ENCODE measurements at places on chromosomes 3 and 15. TPM values are rescaled to one million over a fixed set of nuclear protein-coding genes. Genes with fewer than 3 reads are reported as not detected.

DNA sequence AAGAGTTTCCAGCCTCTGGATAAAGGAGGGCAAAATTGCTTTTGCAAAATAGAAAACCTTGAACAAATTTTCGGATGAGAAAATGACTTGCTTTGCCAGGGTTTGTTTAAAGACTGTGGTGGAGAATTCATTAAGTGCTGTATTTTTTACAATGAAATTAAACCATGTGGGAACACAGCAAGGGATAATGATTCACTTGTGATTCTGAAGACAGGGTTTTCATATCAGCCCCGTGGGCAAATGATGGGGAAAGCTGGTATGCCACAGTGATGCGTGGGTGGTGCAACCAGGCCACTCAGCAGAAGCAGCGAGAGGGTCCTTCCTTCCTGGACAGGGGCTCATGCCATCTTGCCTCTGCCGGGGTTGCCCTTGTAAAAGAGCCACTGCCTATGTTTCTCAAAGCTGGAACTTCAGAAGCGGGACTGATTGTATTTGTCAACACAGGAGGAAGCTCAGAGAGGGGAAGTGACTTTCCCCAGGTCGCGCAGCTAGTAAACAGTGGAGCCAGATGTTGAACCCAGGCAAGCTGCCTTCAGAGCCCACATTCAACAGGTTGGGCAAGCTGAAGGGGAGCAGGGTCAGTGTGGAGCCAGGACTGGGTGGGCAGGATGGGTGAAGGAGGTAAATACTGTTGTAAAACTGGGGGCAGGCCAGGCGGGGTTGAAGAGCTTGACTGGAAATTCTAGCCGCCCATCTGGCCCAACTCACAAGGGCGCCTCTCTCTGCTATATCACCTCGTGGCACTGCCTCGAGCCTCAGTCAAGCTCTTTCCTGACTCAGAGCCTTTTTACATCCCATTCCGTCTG, 79.1 kb downstream of the TOP2B start:
- peaks cover 21% of the 10 kb centered on the region for H3K4me1 ChIP-seq
- H3K27me3 ChIP-seq: no peaks in the 10 kb centered on the region
- DNase-seq: peak; percentile 91

The KBTBD12 gene
- total RNA-seq: 3.8 TPM

DNA sequence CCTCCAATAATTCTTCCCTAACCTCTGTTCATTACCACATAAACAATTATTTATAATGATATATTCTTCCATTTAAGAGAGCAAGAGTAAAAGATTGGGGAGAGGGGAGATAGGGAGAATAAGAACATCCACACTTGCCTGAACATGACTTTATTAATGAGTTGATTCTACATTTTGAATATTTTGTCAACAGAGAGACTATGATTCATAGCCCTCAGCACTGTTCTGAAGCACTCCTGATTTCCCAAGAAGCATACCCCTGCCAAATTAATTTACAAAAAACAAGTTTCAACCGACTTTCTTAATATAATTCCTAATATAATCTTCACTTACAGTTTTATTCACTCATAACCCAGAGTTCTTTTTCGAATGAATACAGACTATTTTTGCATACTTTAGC, 828.8 kb downstream of the ROBO2 start:
- no peak overlapping the region for H3K4me3 ChIP-seq
- no peak for DNase-seq
- H3K4me1 ChIP-seq: no peaks in the 10 kb centered on the region
- no peak overlapping the region for H3K27ac ChIP-seq
- H3K27me3 ChIP-seq: no peaks in the 10 kb centered on the region

The FGD5 gene
- 15.9 TPM for total RNA-seq

GRCh38 chr3:106839576-106840280, 537.5 kb upstream of the CCDC54 start:
- peaks cover 11% of the 10 kb centered on the region for H3K4me1 ChIP-seq
- no peak overlapping the region for H3K4me3 ChIP-seq
- no peaks in the 10 kb centered on the region for H3K27me3 ChIP-seq
- H3K36me3 ChIP-seq: no peaks in the 10 kb centered on the region
- H3K27ac ChIP-seq: no peak overlapping the region

- H3K27ac ChIP-seq: no peak overlapping the region
- H3K27me3 ChIP-seq: no peaks in the 10 kb centered on the region
- no peak for DNase-seq
- H3K4me1 ChIP-seq: peaks cover 5% of the 10 kb centered on the region
- no peaks in the 10 kb centered on the region for H3K36me3 ChIP-seq
Measured at GRCh38 chr3:65587650-65588439, 450.9 kb downstream of the MAGI1 start.

DNA sequence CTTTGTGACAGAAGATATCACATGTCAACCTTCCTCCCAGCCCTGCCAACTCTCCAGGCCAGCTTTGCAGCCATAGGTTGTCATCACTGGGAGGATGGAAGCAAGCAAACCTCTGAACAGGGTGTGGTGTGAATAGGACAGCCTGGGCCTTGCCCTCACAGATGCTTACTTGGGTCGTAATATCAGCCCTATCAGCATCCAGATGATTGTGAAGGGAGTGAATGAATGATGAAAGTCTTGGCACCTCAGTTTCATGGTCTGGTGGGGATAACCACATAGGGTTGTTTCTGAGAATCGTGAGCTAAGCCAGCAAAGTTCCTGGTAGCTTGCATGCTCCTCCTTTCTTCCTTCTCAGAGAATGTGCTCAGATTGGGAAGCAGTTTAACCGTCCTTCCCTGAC, 55.1 kb upstream of the POLR2M start:
- no peak overlapping the region for H3K4me3 ChIP-seq
- H3K27me3 ChIP-seq: no peaks in the 10 kb centered on the region
- no peak overlapping the region for H3K27ac ChIP-seq
- peak; percentile 77 for DNase-seq
- H3K36me3 ChIP-seq: no peaks in the 10 kb centered on the region

The FAM43A gene
- 42.8 TPM for total RNA-seq

The C3orf70 gene
- total RNA-seq: 33.1 TPM

GRCh38 chr3:111593666-111594065, 1.5 kb downstream of the ZBED2 start:
- no peak for DNase-seq
- H3K27ac ChIP-seq: no peak overlapping the region
- no peak overlapping the region for H3K4me3 ChIP-seq
- no peaks in the 10 kb centered on the region for H3K27me3 ChIP-seq
- H3K36me3 ChIP-seq: no peaks in the 10 kb centered on the region

DNA sequence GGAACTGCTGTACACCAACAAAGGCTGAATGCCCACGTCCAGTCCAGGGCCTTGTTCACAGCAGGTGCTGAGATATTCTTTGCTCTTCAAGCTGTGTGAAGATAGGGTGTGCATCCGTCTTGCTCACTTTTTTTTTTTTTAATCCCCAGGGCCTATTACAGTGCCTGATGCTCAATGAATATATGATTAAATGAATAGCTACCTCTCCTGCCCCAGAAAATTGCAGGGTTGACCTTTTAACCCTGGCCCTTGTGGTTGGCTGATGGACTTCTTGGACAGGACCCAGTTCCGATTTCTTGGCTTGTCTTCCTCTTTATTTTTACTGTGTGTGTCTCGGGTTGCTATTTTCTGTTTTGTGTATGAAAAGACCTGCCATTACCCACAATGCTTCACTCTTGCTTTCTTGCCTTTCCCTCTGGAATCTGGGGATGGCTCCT, 2.9 kb upstream of the FYTTD1 start:
- peaks cover 14% of the 10 kb centered on the region for H3K4me1 ChIP-seq
- H3K27me3 ChIP-seq: no peaks in the 10 kb centered on the region
- no peaks in the 10 kb centered on the region for H3K36me3 ChIP-seq
- no peak overlapping the region for H3K4me3 ChIP-seq

The RARB gene
- 29.2 TPM for total RNA-seq

DNA sequence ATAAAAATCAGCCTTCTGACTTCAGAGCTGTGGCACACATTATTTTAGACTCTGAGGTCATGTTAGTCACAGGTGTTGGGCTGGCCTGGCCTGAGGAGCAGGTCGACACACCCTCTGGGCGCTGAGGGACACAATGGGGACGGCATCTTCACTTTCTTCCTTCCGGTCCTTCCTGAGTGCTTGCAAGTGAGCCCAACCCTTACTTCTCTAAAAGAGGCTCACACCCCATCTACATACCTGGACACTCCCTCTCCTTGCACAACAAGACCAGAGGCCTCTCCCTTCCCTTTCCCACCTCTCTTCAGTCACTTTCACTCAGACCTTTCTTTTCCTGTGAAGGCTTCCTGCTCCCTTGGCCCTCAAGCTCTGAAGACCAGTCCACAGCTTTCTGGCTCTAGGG, 85.4 kb downstream of the XXYLT1 start:
- H3K4me1 ChIP-seq: peaks cover 73% of the 10 kb centered on the region
- no peaks in the 10 kb centered on the region for H3K27me3 ChIP-seq
- no peak overlapping the region for H3K4me3 ChIP-seq
- no peak overlapping the region for H3K27ac ChIP-seq
- no peaks in the 10 kb centered on the region for H3K36me3 ChIP-seq
- DNase-seq: no peak

Measured in esophagus muscularis mucosa (tissue), 4 donors.